ENCODE measurements at places on chromosomes 1 and 21.

GRCh38 chr1:159007726-159008125, 2.0 kb upstream of the IFI16 start:
- DNase-seq = no peak

DNA sequence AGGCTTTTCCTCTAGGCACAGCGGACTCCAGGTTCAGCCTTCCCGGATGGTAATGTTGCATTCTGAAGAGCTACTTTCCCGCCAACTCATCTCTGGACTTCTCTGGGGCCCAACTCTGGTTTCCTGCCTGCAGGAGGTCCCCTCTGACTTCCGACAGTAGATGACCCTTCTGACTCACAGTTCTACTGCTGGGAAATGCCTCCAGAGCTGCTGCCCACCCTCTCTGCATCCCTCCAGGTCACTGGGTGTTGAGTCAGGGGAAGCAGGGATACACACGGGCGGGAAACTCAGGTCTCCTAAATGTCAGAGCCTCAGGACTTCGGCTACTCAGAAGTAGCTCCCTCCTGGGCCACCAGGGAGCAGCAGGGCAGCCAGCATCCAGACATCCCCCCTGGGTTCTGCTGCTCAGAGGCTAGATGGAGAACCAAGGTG, 2.1 kb upstream of the KIF21B start:
- DNase-seq = no peak

DNA sequence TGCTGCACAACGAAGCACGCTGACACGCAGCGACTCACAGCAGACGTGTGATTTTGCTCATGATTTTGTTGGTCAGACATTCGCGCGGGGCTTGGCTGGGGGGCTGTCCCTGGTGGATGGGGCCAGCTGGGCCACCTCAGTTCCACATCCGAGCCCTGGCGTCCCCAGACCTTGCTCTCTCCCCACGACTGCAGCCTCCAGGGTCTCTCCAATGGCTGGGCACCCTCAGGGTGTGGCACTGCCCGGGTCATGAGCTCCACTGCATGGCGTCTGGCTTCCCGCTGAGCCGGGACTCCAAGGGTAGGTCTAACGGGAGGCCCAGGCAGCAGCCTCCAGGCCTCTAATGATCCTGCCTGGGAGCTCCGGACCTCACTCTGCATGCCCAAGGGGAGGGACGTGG, 173.0 kb upstream of the AJAP1 start:
- DNase-seq = no peak

GRCh38 chr1:35931446-35932157, 697 bp downstream of the AGO3 start:
- no peak for DNase-seq

DNA sequence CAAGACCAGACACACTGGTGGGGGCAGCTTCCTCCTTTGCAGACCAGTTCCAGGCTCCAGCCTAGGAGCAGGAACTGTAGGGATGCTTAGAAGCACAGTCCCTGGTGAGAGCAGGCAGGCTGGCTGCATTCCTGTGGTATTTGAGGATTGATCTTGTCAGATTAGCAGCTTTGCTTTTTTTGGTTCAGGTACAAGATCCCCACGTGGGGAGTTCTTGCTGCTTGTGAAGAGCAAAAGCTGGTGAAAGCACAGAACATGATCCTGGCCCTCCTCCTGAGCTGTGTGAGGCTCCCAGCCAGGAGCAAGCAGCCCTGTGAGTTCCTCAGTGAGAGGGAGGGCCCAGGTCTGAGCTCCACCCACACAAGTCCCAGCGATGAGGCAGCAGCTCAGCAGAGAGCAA, 75.3 kb upstream of the ARTN start:
- no peak for DNase-seq

GRCh38 chr1:1900883-1901640, 10.2 kb upstream of the GNB1 start:
- no peak for DNase-seq

- no peak for DNase-seq
Measured at GRCh38 chr1:9453375-9453774, 85.9 kb upstream of the SLC25A33 start.

GRCh38 chr1:112788561-112788960, 73.4 kb upstream of the PPM1J start:
- DNase-seq = no peak

GRCh38 chr21:46613391-46613790, 8.5 kb upstream of the S100B start:
- DNase-seq = no peak

GRCh38 chr21:39562791-39563770, 49.7 kb upstream of the B3GALT5 start:
- DNase-seq = no peak

GRCh38 chr1:143643148-143643885, 328.5 kb downstream of the FAM72C start:
- no peak for DNase-seq

DNA sequence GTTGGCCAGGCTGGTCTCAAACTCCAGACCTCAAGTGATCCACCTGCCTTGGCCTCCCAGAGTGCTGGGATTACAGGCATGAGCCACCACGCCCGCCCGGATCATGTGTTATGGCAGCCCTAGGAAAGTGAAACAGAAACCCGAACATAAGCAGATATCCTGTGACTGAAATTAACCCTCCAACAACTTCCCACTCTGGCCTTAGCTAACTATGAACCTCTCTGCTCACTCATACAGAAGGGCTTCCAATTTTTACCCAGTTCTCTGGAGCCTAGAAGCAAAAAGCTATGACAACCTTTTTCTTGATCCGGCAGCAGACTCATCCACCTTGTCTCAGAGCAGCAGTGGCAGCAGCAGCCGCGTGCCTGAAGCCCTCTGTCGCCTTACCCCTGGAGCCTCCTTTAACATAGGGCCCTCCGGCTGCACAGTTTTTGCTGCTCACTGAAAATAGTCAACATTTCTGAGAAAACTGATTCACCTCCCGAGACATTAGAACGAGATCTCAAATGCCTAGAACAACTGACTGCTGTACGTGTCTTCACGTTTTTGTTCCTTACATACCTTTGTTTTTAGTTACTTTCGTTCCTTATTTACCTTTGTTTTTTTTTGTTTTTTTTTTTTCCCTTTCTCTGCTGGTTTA, 9.3 kb downstream of the CBR1 start:
- DNase-seq = no peak

- DNase-seq = no peak
Measured at GRCh38 chr1:192698731-192699130, 62.8 kb downstream of the RGS13 start.

- no peak for DNase-seq
Measured at GRCh38 chr1:212315907-212316306, 30.7 kb downstream of the PPP2R5A start.

- DNase-seq = no peak
Measured at GRCh38 chr1:55384637-55385036, 169.5 kb upstream of the USP24 start.

DNA sequence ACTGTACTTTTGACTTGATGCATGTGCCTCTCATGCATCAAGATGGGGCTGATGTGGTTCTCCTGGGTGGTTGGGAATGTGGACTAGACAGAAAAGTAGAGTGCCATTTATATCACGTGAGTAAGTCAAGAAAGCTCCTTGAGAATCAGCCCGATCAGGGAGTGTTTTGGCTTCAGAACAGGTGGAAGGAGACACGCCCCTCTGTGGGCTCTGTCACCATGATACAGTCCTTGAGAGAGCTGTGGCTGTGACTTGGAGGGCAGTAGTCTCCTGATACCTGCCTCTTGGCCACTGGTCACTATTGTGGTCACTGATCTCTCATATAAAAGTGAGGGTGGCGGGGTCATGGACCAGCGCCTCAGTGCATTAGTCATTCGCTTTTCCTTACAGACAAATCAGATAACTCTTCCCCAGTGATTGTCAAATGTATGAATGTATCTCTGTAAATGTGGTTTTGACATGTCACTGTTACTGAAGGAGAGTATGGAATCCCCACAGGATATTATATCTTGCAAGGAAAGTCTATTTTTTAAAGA, 8.9 kb upstream of the C4BPB start:
- no peak for DNase-seq

- DNase-seq = no peak
Measured at GRCh38 chr1:176517484-176517883, 54.5 kb downstream of the PAPPA2 start.

- no peak for DNase-seq
Measured at GRCh38 chr1:208942394-208943130, 641.0 kb upstream of the CAMK1G start.

- no peak for DNase-seq
Measured at GRCh38 chr1:248695451-248696132, 7.0 kb downstream of the OR14I1 start.

DNA sequence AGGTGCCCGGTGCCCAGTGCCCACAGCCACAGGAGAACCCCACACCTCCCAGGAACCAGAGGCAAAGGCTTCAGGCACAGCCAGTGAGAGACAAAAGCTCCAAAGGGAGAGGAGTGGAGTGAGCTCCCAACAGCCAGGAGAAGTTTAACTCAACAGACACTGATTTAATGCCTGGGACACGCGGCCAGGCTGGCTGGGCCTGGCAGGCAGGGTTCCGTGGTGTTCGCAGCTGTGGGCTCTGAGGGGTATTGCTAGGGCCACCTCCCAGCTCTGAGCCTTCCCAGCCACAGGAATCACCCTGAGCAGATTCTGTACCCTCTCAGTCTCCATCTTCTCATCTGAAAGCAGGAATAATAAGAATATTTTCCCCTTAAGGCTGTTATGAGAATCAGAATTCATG, 222.5 kb downstream of the NPHP4 start:
- DNase-seq = no peak

- no peak for DNase-seq
Measured at GRCh38 chr1:66850989-66851388, 49.9 kb upstream of the INSL5 start.

DNA sequence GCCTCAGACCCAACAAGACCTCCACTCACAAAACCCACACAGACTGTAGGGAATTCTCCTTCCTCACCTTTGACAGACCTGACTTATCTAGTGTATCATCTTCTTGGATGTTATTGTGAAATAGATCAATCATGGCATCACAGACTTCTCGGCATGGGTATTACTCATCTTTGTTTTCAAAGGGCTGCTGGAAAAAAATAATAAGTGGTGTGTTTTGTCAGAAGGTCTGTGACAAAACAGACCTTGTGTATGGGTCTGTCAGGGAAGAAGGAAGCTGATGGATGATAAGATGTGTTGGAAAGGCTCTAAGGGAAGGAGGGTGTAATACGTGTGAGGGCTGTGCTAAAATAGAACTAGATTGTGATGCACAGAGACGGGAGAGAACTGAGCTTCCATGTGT, 13.9 kb upstream of the S100A7 start:
- DNase-seq = no peak

GRCh38 chr1:62241371-62242131, 46.9 kb downstream of the L1TD1 start:
- DNase-seq = no peak

DNA sequence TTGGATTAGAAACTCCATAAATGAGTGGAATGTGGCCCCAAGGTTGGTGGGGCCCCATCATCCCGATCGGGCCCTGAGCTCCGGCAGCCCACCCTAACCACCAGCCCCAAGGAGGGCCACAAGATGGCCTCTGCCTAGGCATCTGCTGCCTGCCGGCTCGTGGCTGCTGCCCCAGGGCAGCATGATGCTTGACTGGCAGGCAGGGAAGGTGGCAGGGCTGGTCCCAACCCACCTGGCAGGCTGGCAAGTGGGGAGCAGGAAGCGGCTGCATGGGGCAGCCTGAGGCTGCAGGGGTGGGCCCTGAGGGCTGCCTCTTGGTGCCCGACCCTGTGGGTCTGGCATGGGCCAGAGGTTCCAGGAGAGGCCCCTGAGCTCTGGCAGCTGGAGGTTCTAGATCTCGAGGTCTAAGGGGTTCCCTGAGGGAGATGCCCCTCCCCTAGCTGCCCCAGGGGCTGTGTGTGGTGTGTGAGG, 760 bp upstream of the GJC2 start:
- no peak for DNase-seq

DNA sequence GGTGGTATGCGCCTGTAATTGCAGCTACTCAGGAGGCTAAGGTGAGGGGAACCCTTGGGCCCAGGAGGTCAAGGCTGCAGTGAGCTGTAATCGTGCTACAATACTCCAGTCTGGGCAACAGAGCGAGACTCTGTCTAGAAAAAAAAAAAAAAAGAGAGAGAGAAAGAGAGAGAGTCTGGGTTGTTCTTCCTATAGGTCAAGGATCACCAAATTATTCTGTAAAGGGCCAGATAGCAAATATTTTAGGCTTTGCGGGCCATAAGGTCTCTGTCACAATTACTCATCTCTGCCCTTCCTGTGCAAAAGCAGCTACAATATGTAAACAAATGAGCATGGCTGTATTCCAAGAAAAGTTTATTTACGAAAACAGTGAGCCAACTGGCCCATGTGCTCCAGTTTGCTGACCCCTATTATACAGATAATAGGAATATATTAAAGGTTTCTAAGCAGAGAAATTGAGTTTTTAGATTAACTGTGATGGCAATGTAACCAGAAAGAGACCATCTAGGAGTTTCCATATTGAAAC, 2.1 kb downstream of the SASS6 start:
- DNase-seq = no peak

GRCh38 chr1:205744403-205744802, 5.6 kb downstream of the NUCKS1 start:
- DNase-seq = no peak

DNA sequence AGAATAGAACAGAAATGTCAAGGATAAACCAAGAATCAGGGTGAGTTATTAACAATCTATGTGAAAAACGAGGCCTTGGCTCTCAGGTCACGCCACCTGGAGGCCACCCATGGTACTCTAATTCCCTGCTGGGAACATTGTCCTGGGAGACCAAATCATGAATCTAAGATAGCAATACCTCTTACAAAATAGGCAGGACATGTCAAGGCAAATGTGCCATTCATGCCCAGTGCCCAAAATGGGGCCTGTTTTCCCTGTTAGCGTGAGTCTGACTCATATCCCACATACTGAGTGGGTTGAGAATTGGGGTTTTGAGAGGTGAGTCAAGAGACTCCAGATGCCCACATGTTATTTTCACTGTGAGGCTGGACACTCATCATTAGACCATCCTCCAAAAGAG, 380.8 kb downstream of the HHIPL2 start:
- DNase-seq = no peak

- DNase-seq = no peak
Measured at GRCh38 chr1:27099587-27100334, 55.2 kb downstream of the SLC9A1 start.

DNA sequence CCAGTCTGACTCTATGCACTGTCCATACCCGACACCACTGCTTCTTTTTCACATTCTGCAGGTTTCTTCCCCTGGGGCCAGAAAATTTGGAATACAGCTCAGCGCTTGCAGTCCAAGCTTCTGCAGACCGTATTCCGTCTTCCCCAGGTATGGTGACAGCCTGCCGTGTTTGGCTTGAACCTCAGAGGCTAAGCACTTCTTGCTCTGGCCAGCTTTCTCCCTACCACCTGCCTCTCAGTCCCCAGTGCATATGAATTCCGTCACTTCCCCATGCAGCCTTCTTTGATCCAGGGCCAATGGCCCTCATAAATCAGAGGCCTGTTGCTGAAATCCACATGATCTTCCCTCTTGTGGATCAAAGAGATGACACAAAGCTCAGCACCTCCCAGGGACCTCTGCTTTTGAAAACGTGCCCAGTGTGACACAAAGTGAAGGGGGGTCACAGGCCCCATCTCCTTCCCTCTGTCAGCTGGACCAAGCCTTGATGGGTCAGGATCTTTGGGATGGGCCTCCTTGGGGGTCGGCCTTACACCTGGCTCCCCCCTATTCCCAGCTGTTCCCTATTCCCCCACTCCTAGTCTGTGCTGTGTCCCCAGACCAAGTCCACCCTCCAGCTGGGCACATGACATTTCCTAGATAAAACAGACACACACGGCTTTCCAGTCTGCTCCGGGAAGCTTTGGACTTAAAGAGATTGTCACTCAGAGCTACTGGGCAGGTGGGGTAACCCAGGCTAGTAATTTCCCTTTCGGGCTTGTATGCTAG, 66.6 kb downstream of the HMGB4 start:
- DNase-seq = no peak
